ENCODE measurements at places on chromosomes 5 and 9. TPM values are rescaled to one million over a fixed set of nuclear protein-coding genes. Genes with fewer than 3 reads are reported as not detected.
A peak's percentile ranks its signal among the peaks of the same experiment; 100 is the strongest.

SLC1A1 gene
- total RNA-seq, result 3.0 TPM

SLC6A18 gene
- total RNA-seq, result not detected

SLC23A1 gene
- not detected for total RNA-seq

CCL27 gene
- not detected for total RNA-seq

MRPL36 gene
- total RNA-seq, result 49.7 TPM

ZFP2 gene
- total RNA-seq, result 0.67 TPM

PRDM12 gene
- total RNA-seq, result not detected

CYLC2 gene
- total RNA-seq, result not detected

DNA sequence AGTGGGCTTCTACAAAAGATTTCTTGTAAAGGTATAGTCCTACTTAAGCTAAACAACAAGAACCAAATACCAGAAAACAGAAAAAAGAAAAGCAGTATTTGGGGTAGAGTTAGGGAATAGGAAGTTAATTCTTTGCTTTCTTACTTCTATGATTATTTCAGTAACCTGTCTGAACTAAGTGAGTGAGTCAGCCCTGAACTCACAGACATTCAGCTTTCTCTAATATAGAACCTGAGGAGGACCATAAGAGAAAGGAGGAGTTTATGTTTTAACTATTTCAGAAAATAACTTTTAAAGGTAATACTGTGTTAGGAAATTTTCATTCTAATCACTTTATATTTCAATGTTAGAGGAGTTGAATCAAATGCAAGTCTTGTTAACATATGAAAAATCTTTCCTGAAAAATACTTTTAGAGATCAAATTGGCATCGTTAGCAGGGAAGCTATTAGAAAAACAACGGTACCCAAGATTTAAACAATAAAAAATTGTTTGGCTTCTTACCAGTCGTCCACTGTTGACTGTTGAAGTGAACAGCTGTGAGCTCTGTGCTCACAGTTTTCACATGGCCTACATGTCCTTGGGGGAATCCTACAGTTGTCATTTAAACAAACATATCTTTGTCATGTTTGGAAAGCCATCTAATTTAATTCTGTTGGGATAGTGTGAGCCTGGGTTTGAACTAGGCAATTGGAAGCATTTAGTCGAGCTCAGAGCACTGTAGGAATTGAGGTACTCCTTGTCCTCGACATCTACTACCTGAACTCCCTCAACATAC lies 19.9 kb upstream of the ZFAND5 start:
- no peak overlapping the region for H3K4me3 ChIP-seq
- DNase-seq, result no peak
- peak overlapping the region; percentile 60 for H3K27ac ChIP-seq
- no peaks in the 10 kb centered on the region for H3K27me3 ChIP-seq
- H3K4me1 ChIP-seq, result no peaks in the 10 kb centered on the region

- H3K36me3 ChIP-seq, result peaks cover 7% of the 10 kb centered on the region
- H3K4me3 ChIP-seq, result peak overlapping the region; percentile 45
- peak; percentile 55 for DNase-seq
- peaks cover 12% of the 10 kb centered on the region for H3K4me1 ChIP-seq
Observed at GRCh38 chr9:128946571-128947276, 679 bp downstream of the DOLK start.

DNA sequence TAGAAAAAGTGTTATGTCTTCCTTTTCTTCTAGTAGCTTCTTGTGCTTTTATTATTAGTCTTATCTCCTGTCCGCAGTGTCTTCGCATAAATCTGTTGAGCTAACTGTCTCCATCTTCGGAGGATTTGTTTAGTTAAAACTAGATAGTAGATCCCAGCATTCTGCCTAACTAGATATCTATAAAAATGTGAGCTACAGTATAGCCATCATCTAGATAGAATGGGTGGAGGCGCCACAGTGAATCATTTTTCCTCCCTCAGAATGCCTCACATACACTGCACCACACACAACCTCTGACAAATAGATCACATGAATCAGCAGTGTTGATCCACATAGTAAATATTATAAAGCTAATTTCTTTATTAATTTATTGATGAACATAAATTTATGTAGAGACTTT lies 220.3 kb upstream of the GAS1 start:
- no peak overlapping the region for H3K4me3 ChIP-seq
- H3K4me1 ChIP-seq, result no peaks in the 10 kb centered on the region
- no peaks in the 10 kb centered on the region for H3K27me3 ChIP-seq
- DNase-seq, result no peak

- H3K27ac ChIP-seq, result no peak overlapping the region
- no peaks in the 10 kb centered on the region for H3K36me3 ChIP-seq
- H3K4me3 ChIP-seq, result no peak overlapping the region
- H3K4me1 ChIP-seq, result no peaks in the 10 kb centered on the region
- no peak for DNase-seq
Observed at GRCh38 chr9:11500780-11501179, 888.0 kb upstream of the PTPRD start.

GRCh38 chr5:172835290-172835993 lies 1.4 kb downstream of the ERGIC1 start:
- H3K4me3 ChIP-seq, result peak overlapping the region; percentile 91
- peak overlapping the region; percentile 37 for H3K27ac ChIP-seq
- H3K4me1 ChIP-seq, result peaks cover 54% of the 10 kb centered on the region
- DNase-seq, result no peak

- no peak overlapping the region for H3K4me3 ChIP-seq
- no peaks in the 10 kb centered on the region for H3K36me3 ChIP-seq
- H3K4me1 ChIP-seq, result no peaks in the 10 kb centered on the region
- no peaks in the 10 kb centered on the region for H3K27me3 ChIP-seq
- no peak overlapping the region for H3K27ac ChIP-seq
Observed at GRCh38 chr5:143008809-143009521, 238.8 kb downstream of the ARHGAP26 start.

GRCh38 chr9:29613773-29614172 lies 2040.5 kb upstream of the C9orf72 start:
- H3K4me1 ChIP-seq, result no peaks in the 10 kb centered on the region
- H3K27ac ChIP-seq, result no peak overlapping the region
- no peaks in the 10 kb centered on the region for H3K27me3 ChIP-seq
- H3K4me3 ChIP-seq, result no peak overlapping the region
- DNase-seq, result no peak

DNA sequence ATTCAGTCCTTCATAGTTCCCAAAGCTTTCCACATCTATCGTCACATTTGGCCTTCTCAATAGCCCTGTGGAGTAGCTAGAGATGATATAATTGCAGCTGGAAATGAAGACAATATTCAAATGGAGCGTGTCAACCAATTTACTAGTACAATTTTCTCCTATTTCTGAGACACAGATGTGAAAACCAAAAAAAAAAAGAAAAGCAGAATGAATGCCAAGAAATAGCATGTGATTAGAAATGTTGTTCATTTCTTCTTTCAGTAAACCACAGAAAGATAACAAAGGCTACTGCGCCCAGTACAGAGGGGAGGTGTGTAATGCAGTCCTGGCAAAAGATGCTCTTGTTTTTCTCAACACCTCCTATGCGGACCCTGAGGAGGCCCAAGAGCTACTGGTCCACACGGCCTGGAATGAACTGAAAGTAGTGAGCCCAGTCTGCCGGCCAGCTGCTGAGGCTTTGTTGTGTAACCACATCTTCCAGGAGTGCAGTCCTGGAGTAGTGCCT lies 99.0 kb downstream of the MUSK start:
- no peaks in the 10 kb centered on the region for H3K36me3 ChIP-seq
- no peaks in the 10 kb centered on the region for H3K27me3 ChIP-seq
- DNase-seq, result no peak
- H3K4me1 ChIP-seq, result peaks cover 4% of the 10 kb centered on the region
- H3K27ac ChIP-seq, result no peak overlapping the region

- H3K4me3 ChIP-seq, result no peak overlapping the region
- H3K27me3 ChIP-seq, result no peaks in the 10 kb centered on the region
- no peaks in the 10 kb centered on the region for H3K4me1 ChIP-seq
- H3K27ac ChIP-seq, result no peak overlapping the region
- no peak for DNase-seq
Observed at GRCh38 chr5:44252545-44252944, 136.7 kb downstream of the FGF10 start.

DNA sequence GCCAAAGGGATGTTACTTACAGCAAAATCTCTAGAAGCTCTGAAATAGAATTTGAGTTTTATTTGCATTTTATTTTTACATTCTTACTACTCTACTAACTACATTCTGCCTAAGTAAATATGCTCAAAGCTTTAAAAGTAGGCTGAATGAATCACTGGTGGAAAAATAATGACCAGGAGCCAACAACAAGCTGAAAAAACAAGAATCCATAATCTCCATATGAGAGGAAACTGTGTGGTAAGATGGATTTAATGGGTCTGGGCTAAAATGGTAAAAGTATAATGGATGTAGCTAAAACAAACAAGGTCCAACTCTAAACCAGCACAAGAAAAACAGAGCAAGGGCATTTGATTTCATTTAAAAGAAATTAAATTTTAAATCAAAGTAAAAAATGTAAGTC lies 525.8 kb upstream of the FTMT start:
- H3K4me3 ChIP-seq, result no peak overlapping the region
- H3K4me1 ChIP-seq, result no peaks in the 10 kb centered on the region

GRCh38 chr5:101679816-101680215 lies 616.3 kb downstream of the SLCO4C1 start:
- H3K27me3 ChIP-seq, result no peaks in the 10 kb centered on the region
- no peaks in the 10 kb centered on the region for H3K36me3 ChIP-seq
- DNase-seq, result no peak
- no peaks in the 10 kb centered on the region for H3K4me1 ChIP-seq

- H3K4me3 ChIP-seq, result peak overlapping the region; percentile 40
- H3K27ac ChIP-seq, result peak overlapping the region; percentile 61
- peak; percentile 77 for DNase-seq
Observed at GRCh38 chr9:128724744-128725211, 851 bp upstream of the ZDHHC12 start.

GRCh38 chr5:177507596-177508220 lies 1.9 kb downstream of the DOK3 start:
- H3K4me3 ChIP-seq, result no peak overlapping the region
- H3K36me3 ChIP-seq, result no peaks in the 10 kb centered on the region
- H3K4me1 ChIP-seq, result no peaks in the 10 kb centered on the region
- H3K27ac ChIP-seq, result no peak overlapping the region
- no peak for DNase-seq
- H3K27me3 ChIP-seq, result no peaks in the 10 kb centered on the region

DNA sequence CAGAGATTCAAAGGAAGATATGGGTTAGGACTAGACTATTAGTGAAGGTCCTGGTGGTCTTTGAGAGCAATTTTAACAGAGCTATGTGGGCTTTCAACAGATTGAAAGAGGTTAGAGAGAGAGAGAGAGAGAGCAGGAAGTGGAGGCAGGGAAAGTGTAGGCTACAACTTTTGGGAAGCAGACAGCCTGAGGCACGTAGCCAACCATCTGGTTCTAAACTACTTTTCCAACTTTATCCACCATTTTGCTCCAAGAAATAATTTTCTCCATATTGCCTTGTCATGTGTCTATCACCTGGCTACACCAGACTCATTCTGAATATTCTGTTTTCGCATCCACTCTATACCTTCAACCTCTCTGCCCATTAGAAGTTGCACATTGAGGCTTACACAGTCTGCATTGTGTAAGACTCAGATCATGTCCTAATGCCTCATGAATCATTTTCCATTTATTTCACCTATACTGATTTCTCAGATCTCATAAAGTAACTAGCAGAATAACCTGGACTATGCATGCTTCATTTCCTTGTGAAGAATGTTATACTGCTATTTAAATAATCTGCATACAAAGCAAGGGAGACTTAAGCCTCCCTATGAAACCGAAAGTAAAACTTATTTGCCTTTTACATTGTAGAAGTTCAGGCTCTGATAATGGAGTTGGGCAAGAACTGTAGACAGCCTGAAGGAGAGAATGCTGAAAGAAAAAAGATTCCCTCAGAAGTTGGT lies 235.6 kb downstream of the ELAVL2 start:
- DNase-seq, result no peak
- H3K36me3 ChIP-seq, result no peaks in the 10 kb centered on the region
- H3K4me3 ChIP-seq, result no peak overlapping the region
- no peaks in the 10 kb centered on the region for H3K27me3 ChIP-seq

DNA sequence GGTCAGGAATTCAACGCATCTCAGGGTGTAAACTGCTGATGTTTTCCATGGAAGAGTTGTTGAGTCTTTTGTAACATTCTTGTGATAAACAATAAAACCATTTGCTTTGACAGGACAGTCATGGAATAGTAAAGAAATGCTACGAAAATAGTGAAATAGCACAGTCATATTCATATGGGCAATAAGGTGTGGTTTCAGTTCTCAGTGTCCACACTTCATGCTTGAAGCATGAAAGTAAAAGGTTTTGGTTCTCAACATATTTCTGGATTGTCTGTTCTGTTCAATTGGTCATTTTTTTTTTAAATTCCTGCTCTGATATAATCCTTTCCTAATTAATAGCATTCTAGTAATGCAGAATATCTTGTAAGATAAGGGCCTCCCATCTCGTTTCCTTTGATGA lies 467.6 kb upstream of the ZNF608 start:
- H3K36me3 ChIP-seq, result no peaks in the 10 kb centered on the region
- H3K4me1 ChIP-seq, result no peaks in the 10 kb centered on the region
- no peaks in the 10 kb centered on the region for H3K27me3 ChIP-seq
- no peak for DNase-seq
- H3K4me3 ChIP-seq, result no peak overlapping the region
- no peak overlapping the region for H3K27ac ChIP-seq

DNA sequence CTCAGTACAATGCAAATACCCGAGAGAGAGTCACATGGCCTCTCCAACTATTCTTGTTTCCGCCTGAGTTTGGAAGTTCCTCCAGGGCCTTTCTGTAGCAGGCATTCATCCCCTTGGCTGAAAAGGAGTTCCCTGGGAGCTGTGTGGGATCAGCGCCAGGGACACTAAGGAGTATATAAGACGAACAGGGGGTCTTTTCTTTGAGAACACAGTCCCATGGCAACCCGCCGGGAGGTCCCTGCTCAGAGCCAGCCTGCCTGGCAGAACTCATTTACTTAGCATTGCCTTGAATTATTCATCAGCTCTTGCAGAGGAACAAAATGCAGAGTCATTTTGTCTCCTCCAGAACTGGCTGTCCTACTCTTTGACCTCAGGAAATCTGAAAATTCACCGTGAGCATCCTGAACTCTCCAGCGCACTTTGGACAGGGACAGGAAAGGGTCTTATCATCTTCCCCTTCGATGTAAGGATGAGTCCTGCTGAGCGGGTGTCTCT lies 120.4 kb upstream of the OSMR start:
- H3K4me1 ChIP-seq, result no peaks in the 10 kb centered on the region
- H3K36me3 ChIP-seq, result no peaks in the 10 kb centered on the region
- H3K4me3 ChIP-seq, result no peak overlapping the region
- H3K27ac ChIP-seq, result no peak overlapping the region
- no peaks in the 10 kb centered on the region for H3K27me3 ChIP-seq

- no peaks in the 10 kb centered on the region for H3K36me3 ChIP-seq
- no peak overlapping the region for H3K4me3 ChIP-seq
- no peaks in the 10 kb centered on the region for H3K27me3 ChIP-seq
- no peak for DNase-seq
- no peak overlapping the region for H3K27ac ChIP-seq
Observed at GRCh38 chr5:149289301-149289700, 17.6 kb downstream of the AFAP1L1 start.

- H3K36me3 ChIP-seq, result no peaks in the 10 kb centered on the region
- H3K27me3 ChIP-seq, result no peaks in the 10 kb centered on the region
Observed at GRCh38 chr5:147743012-147743411, 39.5 kb downstream of the JAKMIP2 start.

DNA sequence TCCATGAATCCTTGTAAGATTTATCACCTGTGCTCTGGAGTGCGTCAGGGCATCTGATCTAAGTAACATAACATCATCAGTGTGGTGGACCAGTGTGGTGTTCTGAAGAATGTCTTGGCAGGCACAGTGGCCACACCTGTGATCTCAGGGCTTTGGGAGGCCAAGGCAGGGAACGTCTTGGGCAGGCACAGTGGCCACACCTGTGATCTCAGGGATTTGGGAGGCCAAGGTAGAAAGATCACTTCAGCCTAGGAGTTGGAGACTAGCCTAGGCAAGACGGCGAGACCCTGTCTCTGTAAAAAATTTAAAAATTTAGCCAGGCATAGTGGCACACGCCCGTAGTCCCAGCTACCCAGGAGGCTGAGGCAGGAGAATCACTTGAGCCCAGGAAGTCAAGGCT lies 185.5 kb downstream of the CACNA1B start:
- H3K4me3 ChIP-seq, result no peak overlapping the region
- no peaks in the 10 kb centered on the region for H3K4me1 ChIP-seq
- no peaks in the 10 kb centered on the region for H3K36me3 ChIP-seq
